ENCODE measurements at places on chromosomes 2 and 18. TPM values are rescaled to one million over a fixed set of nuclear protein-coding genes. Genes with fewer than 3 reads are reported as not detected.

DNA sequence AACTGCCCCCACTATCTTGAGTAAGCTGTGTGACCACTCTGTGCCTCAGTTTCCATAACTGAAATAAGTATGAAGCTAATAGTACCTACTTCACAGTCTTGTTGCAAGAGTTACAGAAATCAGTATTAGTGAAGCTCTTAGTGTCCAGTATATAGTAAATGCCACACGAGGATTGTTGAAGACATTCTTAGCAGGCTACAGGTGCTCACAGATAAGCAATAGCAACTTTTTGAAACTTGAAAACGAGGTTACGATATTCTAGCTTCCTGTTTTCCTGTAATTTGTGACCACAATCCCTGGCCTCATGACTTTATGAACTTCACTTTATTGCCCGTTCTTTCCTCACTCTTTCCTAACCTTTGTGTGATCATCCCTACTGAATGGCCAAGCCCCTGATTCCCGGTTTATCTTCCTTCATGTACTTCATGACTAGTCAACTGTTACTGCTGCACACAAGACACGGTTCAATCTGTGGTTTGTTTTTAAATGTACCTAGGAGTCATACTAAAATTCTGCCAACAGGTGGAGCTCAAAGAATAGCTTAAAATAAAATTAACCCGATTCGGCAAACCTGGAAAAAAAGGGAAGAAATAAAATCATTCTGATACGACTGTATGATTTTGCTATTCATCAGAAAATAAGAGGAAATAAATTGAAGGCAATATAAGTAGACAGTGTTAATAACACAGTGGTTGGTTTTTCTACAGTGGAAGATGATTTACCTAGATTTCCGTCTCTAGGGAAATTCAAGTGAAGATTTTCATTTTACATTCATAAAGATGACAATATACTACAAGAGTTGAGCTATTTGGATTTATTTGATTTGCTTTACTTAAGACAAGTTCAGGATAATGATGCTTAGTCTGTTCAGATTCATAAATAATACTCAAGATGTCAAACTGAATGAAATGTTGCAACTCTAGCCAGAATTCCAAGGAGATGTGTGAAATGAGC, 38.1 kb upstream of the STAT1 start:
- DNase-seq, result peak; percentile 82

Gene REG1B
- not detected for total RNA-seq

DNA sequence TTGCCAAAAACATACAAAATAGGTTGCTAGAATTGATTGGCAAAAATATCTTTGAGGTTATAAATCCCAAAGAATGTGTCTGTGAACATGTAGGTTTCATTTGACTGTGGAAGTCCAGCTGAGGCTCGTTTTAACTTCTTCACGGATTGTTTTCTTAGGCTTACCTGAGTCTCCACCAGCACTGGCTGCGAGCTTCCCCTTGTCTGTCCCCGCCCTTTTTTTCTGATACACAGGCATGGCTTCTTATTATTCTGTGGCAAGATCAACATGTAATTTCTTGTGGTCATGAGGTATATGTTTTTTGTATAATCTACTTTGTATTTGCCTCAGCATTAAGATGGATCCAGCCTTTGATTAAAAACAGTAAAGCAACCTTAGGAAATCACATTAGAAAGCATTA, 7.2 kb upstream of the SLC40A1 start:
- no peak for DNase-seq

Gene SCYGR4
- total RNA-seq, result not detected

Gene ZNF519
- 11.5 TPM for total RNA-seq

DNA sequence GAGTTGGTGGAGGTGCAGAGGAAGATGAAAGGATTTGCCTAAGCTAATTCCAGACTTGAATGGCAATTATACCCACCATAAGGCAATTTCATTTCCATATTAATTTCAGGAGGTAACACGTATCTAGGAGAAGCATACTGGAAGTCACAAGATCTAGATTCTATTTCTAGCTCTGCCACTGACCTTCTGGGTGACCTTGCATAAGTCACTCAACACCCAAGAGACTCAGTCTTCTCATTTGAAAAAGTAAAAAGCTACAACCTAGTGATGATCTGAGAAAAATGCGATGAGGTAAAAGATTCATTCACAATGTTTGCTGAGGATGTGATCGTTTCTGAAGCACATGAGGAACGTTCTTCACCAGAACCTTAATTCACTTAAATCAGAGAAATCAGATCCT, 55.9 kb downstream of the GRB14 start:
- no peak for DNase-seq

DNA sequence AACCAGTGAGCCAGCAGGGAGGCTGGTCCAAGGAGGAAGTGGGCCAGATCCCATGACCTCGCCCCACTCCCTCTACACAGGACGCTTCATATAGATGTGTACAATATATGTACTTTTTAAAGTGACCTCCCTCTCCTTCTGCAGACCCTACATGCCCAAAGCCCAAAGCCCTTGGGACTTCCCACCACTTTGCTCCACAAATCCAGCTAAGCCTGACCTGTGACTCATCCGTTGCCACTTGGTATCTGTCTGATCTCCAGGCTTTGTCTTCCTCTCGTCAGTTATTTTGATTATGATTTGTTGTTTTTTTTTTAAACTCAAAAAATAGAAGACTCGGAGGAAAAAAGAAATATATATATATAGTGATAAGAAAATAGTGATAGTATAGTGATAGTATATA, 470.8 kb downstream of the KCNJ3 start:
- DNase-seq, result no peak

DNA sequence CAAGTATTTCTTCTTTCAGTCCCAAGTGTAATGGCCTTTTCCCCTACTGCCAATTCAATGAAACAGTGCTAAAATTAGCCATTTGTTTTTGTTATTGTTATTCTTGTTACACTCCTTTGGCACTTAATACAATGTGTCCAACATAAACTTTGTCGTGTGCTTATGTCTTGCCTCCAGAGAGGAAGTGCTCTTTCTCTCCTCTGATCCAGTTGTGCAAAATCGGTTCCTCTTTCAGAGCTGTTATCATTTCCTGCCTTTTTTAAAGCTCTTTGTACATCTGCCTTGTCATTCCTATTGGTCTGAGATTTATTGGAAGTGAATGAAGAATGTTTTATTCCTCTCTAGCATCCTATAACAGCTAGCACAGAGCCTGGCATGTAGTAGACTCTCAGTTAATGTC, 623.2 kb upstream of the ID2 start:
- no peak for DNase-seq

GRCh38 chr18:46053368-46054095, 18.5 kb downstream of the PSTPIP2 start:
- peak; percentile 39 for DNase-seq

GRCh38 chr2:222656526-222657446, 894 bp upstream of the FARSB start:
- DNase-seq, result no peak

DNA sequence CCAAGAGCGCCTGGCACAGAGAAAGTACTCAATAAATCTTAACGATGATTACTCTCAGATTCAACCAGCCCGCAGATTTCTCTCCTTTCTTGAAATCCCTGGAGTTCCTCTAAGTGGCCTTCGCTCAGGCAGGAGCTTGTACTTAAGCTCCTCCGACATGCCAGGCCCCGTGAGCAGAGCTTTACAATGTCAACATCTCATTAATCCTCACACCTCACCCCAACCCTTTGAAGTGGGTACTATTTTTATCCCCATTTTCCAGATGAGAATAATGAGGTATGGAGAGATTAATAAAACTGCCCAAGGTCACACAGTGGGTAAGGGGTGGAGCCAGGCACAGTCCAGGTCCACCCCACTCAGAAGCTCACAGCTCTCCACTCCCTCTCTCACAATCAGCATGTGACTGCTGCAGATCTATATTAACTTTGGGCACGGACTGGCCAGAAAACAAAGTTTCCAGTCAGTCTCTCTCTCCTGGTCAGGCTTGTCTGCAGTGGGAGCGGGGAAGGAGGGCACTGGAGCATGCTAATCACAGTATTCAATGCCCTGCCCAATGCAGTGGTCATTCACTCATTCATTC, 18.0 kb downstream of the DNMT3A start:
- no peak for DNase-seq

GRCh38 chr2:289362-290089, 1.6 kb upstream of the ALKAL2 start:
- peak; percentile 16 for DNase-seq

Gene MTCL1
- total RNA-seq, result 60.6 TPM

DNA sequence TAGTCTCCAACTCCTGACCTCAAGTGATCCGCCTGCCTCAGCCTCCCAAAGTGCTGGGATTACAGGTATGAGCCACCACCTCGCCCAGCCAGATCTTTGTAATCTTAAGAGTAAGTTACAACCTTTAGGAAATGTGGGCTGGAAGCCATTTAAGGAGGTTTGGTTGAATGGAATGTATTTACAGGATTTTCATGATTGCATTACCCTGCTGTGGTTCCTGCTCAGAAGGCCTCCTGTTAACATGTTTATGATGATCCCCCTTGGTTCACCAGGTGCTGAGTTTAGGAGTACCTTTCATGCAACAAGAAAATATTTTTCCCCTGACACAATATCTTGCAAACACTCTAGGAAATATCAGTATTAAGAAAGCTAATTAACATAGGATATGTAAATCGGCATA, 187.4 kb upstream of the SH3BP4 start:
- DNase-seq, result no peak

Gene SKOR2
- not detected for total RNA-seq

Gene DSG3
- total RNA-seq, result 0.16 TPM

Gene OXER1
- not detected for total RNA-seq

DNA sequence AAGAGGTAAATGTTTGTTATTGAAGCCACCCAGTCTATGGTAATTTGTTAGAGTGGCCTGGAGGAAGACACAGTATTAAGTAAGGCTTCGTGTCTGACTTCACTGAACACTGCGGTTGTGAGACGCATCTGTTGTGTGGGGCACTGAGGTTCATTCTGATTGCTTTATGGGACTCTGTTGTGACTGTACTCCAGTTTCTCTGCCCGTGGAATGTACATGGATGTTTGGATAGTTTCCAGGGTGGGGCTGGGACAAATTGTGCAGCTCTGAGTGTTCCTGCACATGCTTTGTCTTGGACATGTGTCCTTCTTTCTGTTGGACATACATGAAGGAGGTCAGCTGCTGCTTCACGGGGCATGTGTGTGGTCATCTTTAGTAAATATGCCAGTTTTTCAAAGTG, 58.6 kb downstream of the ODC1 start:
- DNase-seq, result peak; percentile 25

DNA sequence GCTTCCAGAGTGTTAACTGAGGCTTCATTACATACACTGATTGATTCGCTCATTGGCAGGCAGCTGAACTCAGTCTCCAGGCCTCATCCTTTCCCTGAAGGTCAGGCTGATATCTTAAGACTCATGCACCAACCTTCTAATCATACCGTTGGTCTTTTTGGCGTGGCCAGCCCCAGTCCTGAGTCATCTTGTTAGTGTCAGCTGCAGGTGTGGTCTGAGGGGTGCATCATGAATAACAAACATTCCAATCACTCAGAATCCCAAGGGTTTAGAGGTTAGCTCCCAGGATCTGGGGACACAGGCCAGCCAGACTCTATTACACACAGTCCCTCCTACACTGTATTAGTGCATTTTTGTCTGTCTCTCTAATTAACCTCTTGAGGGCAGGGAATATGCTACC, 271.5 kb downstream of the HRH4 start:
- no peak for DNase-seq

DNA sequence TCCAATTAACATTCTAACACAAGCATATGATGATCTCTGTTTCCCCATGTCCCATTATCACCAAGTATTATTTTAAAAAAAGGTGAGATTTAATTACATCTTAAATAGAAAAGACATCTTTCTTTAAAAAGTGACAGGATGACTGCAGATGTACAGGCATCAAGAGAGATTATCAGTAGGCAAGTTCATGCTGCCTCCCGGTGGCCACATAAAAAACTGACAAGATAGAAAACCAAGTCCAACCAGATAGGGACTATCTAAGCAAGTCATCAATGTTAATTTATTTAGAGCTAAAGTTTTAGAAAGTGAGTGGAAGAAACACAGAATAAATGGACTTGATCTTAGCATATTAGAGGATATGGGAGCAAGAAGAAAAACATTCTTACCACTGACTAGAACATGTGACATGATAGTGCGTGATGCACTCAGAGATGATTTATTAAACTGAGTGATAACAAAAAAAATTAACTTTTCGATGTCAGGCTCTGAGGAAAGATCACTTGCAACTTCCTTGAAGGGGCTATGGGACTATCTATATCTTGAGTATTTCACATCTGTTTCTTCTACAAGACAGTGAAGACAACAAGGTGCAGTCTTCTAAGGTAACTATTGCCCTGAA, 5.4 kb upstream of the TDRD15 start:
- DNase-seq, result peak; percentile 2

DNA sequence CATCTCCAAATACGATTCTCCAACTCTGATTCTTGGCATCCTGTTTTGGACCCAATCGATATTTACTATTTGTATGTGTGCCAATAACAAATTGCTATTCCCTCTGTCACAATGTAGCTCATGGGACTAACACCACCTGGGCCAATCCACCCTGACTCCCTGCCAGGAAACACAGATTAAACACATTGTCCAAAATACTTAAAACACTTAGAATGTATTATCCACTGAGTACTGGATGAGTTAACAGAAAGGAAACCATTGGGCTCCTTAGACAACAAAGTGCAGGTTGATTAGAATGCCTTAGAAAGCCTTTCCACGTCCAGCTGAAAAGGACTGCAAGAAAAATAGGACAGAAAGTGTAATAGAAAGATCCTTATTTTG, 79.4 kb upstream of the ARHGAP28 start:
- no peak for DNase-seq

DNA sequence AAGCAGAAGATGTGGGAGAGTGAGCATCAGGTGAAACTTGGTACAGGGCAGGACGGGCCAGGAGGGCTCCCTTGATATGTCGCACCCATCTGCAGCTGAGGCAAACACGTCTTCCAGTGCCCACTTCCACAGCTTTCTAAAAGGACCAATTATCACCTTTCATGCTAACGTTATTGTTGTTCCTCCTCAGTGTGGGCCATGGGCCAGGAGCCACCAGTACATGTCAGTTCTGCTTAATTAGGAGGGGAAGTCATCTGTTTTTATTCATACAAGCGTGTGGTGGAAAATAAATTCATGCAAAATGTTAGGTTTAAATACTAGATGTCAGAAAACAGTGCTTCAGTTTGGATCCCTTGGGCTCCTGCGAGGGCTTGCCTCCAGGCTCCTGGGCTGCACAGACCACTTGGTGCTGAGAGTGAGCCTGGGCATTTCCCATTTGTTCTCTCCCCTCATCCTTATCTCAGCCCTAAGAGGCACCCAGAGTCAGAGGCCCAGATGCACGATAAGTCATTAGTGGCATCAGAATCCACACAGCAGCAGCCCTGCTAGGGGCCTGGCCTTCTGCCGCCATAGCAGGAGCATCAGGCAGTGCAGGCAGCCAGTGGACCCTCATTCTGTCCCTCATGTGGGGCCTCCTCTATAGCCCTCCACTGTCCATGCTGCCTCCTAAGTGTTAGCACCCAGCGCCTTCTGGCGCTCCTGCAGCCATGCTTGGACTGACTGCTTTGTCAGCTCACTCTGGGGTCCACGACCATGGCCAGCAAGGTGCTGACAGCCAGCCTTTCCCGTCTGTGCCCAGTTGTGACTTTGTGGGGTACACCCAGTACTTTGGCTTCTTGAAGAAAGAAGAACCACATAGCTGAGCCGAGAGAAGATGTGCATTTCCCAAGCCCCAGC, 539.8 kb upstream of the RAB6C start:
- no peak for DNase-seq

Gene LONRF2
- 1.8 TPM for total RNA-seq

GRCh38 chr2:195495351-195495750, 161.7 kb upstream of the SLC39A10 start:
- no peak for DNase-seq

Gene NEB
- 0.41 TPM for total RNA-seq

Gene KCNS3
- not detected for total RNA-seq

- DNase-seq, result no peak
Measured at GRCh38 chr2:96514521-96514920, 9.4 kb upstream of the NEURL3 start.
